ENCODE measurements at places on chromosomes 6 and 20. TPM values are rescaled to one million over a fixed set of nuclear protein-coding genes. Genes with fewer than 3 reads are reported as not detected.

HTR1E gene
- total RNA-seq, result not detected

RPP40 gene
- 13.5 TPM for total RNA-seq

SLC35B3 gene
- 8.5 TPM for total RNA-seq

SYTL3 gene
- total RNA-seq, result 0.74 TPM

RIPOR3 gene
- 1.1 TPM for total RNA-seq

EEF1A2 gene
- 30.7 TPM for total RNA-seq

NNAT gene
- total RNA-seq, result 205 TPM

ATG5 gene
- total RNA-seq, result 47.3 TPM

KCNG1 gene
- total RNA-seq, result 116 TPM

TSPO2 gene
- not detected for total RNA-seq

TRDN gene
- 2.7 TPM for total RNA-seq

PLCB1 gene
- total RNA-seq, result 13.3 TPM

RGS17 gene
- total RNA-seq, result 3.8 TPM

SPAG4 gene
- 6.1 TPM for total RNA-seq

OR2J1 gene
- total RNA-seq, result not detected

CALHM4 gene
- total RNA-seq, result not detected

AVP gene
- not detected for total RNA-seq

CCDC170 gene
- total RNA-seq, result 0.11 TPM

SALL4 gene
- 127 TPM for total RNA-seq

GGTLC1 gene
- not detected for total RNA-seq

DCBLD1 gene
- 12.0 TPM for total RNA-seq

ARMH2 gene
- not detected for total RNA-seq

SLC44A4 gene
- 0.48 TPM for total RNA-seq

LCA5 gene
- total RNA-seq, result 2.3 TPM

GMNN gene
- 91.8 TPM for total RNA-seq

TMC2 gene
- not detected for total RNA-seq

CLDN20 gene
- total RNA-seq, result not detected

WFDC12 gene
- not detected for total RNA-seq

EYA2 gene
- total RNA-seq, result 1.7 TPM

PEDS1 gene
- 47.7 TPM for total RNA-seq

SPATA2 gene
- 11.5 TPM for total RNA-seq

GLP1R gene
- 0.87 TPM for total RNA-seq

OXT gene
- total RNA-seq, result 1.5 TPM

CGA gene
- total RNA-seq, result not detected

COX4I2 gene
- total RNA-seq, result 0.21 TPM

BCKDHB gene
- total RNA-seq, result 17.4 TPM

NOX3 gene
- not detected for total RNA-seq

CCN6 gene
- total RNA-seq, result not detected

OR2J3 gene
- not detected for total RNA-seq

CFAP61 gene
- 0.15 TPM for total RNA-seq

MLIP gene
- not detected for total RNA-seq

BHLHE23 gene
- total RNA-seq, result 2.1 TPM

C6orf15 gene
- not detected for total RNA-seq

PGC gene
- total RNA-seq, result not detected

TRIM15 gene
- not detected for total RNA-seq

TINAG gene
- not detected for total RNA-seq

POU3F2 gene
- total RNA-seq, result not detected

PMEPA1 gene
- total RNA-seq, result 25.1 TPM

TAGAP gene
- total RNA-seq, result not detected

ANKRD66 gene
- not detected for total RNA-seq

Data from H7 (cell line).